Kidney capillary endothelial cell (primary cell): ENCODE measurements at places on chromosomes 3 and 15.

DNA sequence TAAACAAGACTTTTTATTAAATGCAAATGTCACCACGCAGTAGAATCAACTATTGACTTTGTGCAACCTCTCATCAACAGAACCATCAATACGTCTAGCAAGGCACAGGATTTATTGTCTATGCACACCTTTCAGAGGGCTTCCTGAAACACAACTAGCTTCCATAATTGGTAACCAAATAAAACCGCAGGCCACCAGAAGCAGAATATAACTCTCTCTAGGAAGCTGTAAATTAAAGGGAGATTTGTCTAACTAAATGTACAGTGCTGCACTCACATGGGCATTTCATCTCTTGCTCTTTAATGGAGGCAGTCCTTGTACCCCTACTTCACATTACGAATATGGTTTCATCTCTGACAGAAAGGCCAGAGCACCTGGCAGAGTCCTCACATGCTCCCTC, 93.0 kb downstream of the FHIT start:
- DNase-seq, result no peak

DNA sequence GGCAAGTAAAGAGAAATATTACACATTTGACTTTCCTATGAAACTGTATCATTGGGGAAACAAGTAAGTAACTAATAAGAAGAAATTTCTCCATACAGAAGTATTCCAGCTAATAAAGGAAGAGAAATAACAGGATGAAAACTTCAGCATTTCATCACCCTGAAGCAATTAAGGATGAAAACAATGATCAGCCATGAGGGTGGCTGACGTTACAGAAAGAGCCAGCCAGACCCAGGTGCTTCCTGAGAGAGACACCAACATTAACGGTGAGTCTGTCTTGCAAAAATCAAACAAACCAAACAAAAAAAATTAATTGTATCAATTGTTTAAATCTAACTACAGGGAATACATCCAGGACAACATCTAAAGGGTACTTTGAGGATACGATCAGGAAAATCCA, 190.0 kb downstream of the ARRDC4 start:
- no peak for DNase-seq

DNA sequence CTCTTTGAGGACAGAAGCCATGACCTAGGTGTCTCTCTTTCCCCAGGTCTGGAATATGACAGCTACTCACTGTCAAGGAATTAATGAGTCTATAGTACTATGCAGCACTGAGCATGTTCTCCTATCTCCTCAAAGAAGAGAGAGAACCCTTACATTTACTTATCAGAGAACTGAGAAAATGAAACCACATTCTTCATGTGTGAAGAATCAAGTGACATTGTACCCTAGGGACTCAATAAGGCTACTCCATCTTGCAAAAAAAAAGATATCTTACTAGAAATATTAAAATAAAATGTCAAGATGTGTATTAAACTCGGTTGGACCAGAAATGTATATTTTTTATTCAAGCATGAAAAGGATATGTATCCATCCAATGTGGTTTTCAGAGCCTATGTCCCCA, 133.2 kb upstream of the COL8A1 start:
- no peak for DNase-seq

GRCh38 chr3:60746695-60747416, 504.4 kb downstream of the FHIT start:
- DNase-seq, result no peak

- no peak for DNase-seq
Observed at GRCh38 chr3:37477711-37478487, 303.5 kb upstream of the LRRFIP2 start.

DNA sequence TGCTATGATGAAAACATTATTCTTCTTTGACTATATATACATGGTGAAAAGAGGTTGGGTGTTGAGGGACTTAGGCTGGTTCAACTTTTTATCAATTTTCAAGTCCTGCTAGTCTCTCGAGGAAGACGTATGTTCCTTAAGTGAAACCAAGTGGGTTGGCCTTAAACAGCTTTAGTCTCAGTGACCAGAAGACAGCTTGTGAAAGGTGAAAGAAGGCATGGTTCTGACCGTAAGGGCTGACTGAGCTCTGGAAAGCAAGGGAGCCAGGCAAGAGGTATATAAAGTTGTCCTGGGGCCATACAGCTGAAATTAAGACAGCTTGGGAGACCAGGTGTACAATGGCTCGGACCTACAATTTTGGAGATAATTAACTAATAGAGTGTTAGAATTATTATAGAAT, 128.9 kb upstream of the TP63 start:
- DNase-seq, result no peak

GRCh38 chr3:66372681-66373350, 128.0 kb downstream of the LRIG1 start:
- no peak for DNase-seq
